ENCODE measurements at places on chromosomes 16 and 17.
A peak's percentile ranks its signal among the peaks of the same experiment; 100 is the strongest.

DNA sequence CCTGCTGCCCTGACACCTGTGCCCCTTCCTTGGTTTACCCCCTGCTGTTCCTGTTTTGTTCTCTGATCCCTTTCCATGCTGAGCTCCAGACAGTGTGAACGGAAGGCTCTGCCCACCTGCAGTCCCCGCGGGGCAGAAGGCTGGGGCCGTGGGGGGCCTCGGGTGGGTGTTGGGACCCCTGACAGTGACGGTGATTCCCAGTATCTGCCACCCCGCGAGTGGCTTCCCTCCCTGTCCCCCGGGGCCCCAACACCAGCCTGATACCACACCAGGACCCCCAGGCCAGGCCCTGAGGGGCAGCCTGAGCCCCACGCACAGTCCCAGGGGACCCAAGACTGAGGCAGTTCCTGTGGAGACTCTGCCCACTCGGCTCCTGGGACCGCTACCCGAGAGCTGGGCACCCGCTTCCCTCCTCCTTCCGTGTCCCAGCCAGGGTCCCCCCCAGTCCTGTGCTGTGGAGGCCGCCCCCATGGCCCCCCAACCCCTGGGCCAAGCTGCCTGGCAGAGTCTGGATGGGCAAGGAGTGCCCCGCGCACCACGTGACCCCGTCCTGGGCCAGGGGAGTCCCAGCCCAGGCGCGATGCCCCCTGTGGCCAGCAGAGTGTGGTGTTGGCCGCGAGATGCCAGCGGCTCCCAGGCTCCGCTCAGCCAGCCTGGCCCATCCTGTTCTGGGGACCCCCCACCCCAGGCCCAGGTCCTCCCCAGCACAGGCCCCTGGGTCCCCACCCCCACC is 10.0 kb upstream of the C1QTNF8 start:
- DNase-seq: peak; percentile 2

DNA sequence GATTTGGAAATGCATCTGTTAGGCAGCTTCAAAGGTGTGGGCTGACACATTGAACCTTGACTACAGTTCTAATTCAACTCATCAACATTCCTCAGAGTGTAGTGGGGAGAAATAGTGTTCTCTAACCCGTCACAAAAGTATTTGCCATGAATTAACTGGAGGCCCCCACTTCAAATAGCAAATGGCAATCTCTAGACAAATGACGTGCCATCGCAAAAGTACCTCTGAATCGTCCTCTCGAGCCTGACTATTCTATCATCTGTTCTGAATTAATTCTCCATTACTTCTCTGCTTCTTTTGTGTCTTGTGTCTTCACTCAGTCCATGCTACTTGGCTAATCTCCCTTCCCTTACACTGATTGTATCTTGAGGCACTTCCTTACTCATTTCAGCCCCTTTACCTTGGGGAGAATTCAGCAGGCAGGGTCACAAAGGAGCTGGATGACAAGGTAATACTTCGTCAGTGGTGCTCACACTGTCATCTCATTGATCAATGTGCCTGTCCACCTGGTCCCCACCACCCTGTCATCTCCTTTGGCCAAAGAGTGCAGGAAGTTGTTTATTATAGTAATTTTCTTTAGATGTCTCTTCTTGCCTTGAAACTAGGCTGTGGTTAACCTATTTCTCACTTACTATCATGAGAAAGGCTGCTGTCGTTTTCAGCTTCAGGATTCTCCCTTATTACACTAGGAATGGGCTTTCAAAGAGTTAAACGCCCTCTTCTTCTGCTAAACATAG is 108.4 kb downstream of the SYCE1L start:
- DNase-seq: no peak

DNA sequence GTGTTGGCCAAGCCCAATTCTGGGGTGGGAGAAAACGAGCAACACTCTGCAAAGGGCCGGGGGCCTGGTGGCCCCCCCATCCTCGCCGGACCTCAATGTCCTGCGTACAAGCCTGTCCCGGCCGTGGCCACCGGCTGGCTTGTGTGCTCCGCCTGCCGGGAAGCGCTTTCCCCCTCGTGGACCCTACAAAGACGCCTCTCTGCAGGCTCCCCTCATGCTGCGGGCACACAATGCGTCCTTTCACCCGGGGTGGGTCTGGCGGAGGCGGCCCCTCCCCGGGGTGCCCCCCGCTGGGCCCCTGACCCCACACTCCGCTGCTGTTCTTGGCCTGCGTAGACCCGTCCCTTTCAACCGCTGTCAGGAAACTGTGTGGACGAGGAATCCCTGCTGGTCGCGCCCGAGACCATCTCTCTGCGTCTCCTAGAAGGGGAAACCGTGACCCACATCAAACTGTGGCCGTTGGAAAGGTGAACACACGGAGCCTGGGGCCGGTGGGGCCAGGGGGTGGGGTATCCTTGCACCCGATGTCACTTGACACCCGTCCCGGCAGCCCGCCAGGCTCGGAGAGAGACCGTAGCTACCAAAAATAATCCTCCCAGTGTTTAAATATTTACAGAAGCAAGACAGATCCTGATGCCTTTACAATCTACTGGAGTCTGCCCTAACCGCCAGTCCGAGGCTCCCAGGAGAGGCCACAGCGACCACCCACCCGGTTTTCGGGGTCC is 43.6 kb downstream of the TBC1D16 start:
- no peak for DNase-seq

DNA sequence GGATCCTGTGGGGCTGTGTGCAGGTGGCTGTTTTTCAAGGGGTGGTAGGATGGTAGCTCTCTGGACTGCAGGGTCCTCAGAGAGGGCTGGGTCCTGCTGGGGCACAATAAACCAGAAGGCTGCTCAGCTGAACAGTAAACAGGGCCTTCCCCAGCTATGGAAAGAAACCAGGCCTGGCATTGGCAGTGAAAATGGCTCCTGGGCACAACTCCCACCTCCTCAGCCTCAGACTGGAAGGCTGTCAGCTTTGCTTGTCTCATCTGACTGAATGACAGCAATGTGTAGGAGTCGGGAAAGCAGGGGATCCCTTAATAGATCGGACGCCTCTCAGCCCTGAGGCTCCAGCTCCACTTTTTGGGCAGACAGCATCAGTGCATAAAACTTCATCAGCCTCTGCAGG is 59.8 kb upstream of the NLRP1 start:
- DNase-seq: no peak

DNA sequence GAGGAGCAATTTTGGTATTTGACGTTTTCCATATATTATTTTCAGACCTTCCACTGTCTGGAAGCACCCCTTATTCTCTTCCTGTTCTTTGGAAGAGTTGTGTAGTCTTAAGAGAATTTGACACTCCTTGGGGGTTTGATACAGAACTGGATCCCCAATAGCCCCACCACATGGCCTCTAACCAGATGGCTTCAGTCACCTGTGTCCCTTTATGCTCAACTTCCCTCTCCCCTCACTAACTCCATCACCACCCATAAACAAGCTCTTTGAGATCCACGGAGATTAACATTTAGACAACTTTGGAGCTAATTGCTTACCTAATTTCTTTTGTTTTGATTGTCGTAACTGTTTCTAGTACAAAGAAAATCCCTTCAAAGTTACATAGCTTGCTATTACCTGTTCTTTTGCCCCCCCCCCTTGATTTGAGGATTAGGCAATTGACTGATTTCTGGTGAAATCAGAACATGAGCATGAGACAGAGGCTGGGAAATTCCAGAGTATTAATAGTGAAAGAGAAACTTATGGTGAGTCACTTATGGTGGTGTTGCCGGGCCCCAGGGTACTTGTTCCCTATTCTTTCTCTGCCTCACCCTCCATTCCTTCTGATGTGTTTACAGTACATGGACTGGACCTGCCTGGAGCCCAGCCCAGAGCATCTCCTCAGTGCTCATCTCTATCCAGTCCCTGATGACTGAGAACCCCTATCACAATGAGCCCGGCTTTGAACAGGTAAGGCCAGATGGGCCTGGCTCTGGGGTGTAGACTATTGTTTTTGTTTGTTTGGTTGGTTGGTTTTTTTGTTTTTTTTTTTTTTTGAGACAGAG is 7.5 kb downstream of the UBE2Z start:
- DNase-seq: peak; percentile 44

GRCh38 chr17:40092581-40092980 is 7.8 kb downstream of the NR1D1 start:
- no peak for DNase-seq

DNA sequence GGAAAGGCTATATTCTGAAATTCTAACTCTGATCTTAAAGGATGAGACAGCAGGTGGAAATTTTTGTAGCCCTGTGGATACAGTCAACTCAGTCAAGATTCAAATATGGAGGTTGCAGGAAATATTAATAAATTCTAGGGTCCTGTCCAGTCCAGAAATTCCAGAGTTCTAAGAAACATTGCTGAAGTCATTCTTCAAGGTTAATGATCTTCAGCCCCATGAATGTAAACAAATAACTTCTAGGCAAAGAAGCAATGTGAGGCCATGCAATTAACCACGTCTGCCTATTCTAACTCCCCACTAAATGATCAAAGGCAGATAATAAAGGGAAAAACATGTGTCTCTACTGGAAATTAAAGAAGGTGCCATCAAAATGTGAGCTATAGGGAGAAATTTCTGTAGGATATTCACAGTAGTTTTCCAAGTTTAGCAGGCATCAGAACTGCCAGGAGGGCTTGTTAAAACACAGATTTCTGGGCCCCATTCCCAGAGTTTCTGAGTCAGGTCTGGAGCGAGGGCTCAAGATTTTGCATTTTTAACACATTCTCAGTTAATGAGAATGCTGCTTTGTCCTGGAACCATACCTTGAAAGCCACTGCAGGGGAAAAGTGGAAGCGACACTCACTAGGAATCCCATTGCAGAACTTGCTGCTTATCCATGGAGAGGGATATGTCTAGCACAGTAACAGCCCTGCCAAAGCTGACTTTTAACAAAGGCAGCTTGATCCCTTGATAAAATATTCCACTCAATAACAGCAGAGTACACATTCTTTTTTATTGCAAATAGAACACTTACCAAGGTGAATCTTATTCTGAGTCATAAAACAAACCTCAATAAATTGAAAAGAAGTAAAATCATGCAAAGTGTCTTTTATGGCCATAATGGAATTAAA is 61.8 kb downstream of the DNAH3 start:
- no peak for DNase-seq

- peak; percentile 54 for DNase-seq
Observed at GRCh38 chr16:80122115-80122514, 418.7 kb upstream of the DYNLRB2 start.

DNA sequence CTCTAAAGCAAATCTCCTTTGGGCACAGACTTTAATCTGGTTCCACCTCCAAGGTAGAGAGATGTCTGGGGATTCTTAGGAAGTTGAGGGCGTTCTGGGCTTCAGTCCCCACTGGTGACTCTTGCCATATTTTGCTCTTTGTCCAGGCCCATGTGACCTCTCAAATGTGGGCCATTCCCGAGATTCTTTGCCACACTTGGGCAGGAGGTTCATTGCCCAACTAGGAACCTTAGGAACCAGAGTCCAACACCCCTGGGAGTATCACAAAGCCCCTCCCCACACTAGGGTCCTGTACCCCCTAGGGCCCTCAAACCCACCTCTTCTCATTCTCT is 6.5 kb downstream of the KRT14 start:
- no peak for DNase-seq

DNA sequence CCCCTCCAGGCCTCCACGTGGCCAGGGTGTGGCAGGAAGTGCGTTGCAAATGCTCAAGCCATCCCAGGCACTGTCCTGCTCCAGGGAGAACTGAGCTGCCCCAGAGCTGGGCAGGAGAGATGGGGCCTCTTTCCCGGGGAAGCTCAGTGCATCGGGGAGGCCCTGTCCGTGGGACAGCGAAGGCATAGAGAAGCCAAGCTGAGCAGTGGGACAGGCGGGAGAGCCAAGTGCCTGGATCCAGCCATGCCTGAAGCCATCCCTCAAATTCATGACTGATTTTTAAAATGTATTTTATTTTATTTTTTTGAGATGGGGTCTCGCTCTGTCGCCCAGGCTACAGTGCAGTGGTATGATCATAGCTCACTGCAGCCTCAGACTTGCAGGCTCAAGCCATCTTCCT is 25.4 kb upstream of the SSTR5 start:
- DNase-seq: no peak

DNA sequence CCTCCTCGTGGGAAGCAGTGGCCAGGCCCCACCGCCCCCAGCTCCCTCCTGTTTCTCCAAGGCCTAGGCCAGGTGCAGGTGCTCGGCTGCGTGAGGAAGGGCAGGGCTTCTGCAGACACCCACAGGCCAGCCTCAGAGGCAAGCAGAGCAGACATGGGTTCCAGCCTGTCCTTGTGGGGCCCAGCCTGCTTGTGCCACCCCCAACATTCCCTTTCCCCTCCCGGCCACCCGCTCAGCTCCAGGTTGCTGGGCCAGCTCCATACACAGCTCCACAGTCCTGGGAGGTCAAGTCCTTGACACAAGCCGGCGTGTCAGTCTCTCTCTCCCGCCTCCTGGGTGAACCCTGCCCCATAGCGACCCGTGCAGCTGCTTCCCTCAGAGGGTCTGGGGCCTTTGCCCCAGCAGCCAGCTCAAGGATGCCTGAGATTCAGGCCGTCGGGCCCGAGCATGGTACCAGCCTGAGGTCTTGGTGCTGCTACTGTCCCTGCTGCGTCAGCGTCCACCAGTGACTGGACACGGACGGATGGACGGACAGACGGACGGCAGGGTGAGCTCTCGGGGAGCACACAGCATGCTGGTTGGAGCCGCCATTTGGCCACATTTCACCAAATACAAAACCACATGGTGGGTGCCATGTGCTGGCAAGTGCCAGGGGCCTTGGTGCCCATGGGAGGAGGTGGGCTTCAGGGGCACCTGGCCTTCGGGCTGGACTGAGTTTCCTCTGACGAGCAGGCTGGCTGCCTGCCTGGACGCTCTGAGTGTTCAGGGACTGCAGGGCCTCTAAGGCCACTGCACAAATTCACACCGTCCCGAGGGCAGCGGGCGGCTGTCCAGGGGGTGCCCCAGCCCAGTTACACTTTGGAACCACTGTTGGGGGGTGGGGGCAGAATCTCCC is 8.0 kb downstream of the SECTM1 start:
- DNase-seq: no peak

GRCh38 chr17:4945944-4946280 is 2.4 kb downstream of the PFN1 start:
- no peak for DNase-seq

DNA sequence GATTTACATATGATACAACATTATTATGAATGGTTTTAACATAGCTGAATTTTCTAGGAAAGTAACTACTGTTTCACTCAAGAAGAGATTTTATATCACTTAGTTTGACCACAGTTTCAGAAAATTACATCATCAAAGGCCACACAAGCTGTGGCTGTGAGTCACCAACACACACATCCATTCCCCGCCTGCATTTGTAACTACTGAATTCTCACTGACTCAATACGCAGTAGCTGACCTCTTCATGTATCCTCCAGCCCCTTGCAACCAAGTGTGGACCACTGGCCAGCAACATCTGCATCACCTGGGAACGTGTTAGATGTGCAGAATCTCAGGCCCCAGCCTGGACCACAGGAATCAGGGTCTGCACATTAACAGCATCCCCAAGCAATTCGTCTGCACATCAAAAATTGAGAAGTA is 197.6 kb downstream of the XYLT1 start:
- peak; percentile 68 for DNase-seq

Measured in AG09319 (cell line).